A673 (cell line): ENCODE measurements at places on chromosomes 4 and X.
A peak's percentile ranks its signal among the peaks of the same experiment; 100 is the strongest.

GRCh38 chrX:48676893-48677270 is 6.7 kb upstream of the WAS start:
- DNase-seq: no peak

- no peak for DNase-seq
Measured at GRCh38 chr4:8725071-8725841, 132.7 kb downstream of the CPZ start.

DNA sequence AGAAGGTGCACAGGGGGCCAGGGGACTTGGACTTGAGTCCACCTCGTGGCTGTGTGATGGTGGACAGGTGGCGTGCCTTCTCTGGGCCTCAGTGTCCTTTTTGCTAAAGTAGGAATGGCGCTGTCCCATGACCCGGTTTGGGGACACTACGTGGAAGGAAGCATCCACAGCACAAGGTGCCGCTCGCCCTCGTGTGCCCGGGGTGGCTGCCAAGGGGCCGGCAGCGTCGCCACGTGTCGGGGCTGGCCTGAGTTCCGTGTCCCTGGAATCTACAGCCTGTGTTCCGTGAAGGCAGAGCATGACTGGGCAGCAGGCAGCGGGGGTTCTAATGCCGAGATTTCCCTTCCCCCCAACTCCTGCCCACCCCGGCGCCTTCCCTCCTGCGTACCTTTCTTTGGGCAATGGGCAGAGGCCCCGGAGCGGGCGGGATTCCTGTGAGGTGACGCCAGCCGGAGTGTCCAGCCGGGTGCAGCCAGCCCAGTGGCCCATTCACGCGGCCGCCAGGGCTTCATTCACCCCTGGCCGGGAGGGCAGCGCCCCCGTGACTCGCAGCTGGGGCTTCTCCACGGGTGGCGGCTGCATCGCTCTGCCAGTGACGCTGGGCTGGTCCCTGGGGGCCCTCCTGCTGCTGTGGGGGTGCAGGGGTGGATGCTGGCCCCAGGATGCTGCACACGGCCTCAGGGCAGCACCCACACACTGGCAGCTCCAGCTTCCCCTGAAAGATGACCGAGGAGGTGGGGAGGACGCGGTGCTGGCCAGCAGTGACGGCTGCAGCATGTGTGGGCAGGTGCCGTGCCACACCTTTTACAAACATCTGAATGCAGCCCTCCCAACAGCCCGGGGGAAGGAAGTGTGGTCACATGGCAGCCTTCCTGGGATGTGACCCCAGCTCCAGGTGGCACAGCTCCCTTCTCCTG is 21.2 kb downstream of the DOK7 start:
- DNase-seq: no peak

GRCh38 chr4:30721185-30722091 is 1.3 kb downstream of the PCDH7 start:
- peak; percentile 68 for DNase-seq

- no peak for DNase-seq
Measured at GRCh38 chrX:105647749-105648148, 174.6 kb upstream of the NRK start.

DNA sequence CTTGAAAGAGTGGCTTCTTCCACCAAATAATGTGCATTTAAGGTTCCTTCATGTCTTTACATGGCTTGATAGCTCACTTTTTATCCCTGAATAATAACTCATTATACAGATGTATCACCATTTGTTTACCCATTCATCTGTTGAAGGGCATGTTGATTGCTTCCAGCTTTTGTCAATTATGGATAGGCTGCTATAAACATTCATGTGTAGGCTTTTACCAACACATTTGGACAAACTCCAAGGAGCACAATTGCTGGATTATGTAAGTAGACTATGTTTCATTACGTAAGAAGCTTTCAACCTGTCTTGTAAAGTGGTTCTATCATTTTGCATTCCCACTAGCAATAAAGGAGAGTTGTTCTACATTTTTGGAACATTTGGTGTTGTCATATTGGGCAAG is 2637.0 kb downstream of the PCDH7 start:
- DNase-seq: peak; percentile 1

- DNase-seq: no peak
Measured at GRCh38 chrX:41982953-41983352, 59.6 kb upstream of the CASK start.

DNA sequence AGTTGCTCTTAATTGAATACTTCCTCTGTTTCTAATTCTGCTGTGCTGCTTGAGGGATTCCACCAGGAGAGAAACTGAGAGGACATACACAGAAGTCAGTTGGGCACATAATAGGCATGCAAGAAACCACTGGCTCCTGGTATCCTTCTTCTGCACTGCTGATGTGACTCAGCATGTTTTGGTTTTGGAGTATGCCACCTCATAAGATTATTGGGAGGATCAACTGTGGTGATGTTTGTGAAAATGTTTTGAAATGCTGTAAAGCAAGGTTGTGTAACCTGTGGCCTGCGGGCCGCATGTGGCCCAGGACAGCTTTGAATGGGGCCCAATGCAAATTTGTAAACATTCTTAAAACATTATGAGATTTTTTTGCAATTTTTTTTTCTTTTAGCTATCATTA is 119.6 kb downstream of the GATB start:
- no peak for DNase-seq

- no peak for DNase-seq
Measured at GRCh38 chr4:119679251-119679650, 50.6 kb upstream of the PDE5A start.

- DNase-seq: no peak
Measured at GRCh38 chr4:17024425-17024824, 126.0 kb upstream of the LDB2 start.

- DNase-seq: no peak
Measured at GRCh38 chrX:276581-277201, 4.5 kb upstream of the PLCXD1 start.

DNA sequence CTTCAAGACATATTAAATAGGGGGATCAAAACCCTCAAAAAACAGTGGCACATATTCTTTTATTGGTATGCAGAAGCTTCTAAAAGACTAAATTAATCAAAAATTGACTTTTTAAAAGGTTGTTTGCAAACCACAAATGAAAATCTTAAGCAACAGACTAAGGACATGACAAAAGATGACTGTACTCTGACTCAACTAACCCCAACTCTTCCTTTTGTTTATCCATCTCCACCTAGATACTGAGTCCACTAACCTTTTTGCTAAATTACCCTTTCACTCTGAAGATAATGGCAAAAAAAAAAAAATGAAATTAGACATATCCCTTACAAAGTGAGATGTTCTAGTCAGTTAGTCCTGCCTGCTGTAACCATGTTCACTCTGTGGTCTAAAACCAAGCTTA is 91.6 kb upstream of the NLRP2B start:
- DNase-seq: no peak

DNA sequence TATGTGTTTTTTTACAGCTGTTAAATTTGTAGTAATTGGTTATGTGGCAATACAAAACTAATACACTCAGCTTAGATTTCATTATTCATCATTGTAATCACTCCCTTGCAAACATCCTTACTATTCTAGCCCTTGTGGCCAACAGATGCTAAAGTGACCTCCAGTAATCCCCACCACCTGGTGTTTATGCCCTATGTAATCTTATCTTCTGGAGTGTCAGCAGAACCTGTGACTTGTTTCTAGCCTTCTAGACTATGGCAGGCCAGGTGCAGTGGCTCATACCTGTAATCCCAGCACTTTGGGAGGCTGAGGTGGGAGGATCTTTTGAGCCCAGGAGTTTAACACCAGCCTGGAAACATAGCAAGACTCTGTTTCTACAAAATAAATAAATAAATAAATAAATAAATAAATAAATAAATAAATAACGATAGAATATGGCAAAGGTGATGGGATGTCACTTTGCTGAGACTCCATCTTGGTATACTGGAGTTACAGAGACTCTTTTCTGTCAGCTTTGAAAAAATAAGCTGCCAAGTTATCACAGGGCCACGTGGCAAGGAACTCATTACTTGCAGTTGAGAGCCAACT is 12.3 kb upstream of the TSR2 start:
- no peak for DNase-seq

- no peak for DNase-seq
Measured at GRCh38 chr4:101458914-101459313, 111.6 kb upstream of the PPP3CA start.

GRCh38 chrX:82711457-82711856 is 796.6 kb upstream of the POU3F4 start:
- no peak for DNase-seq

DNA sequence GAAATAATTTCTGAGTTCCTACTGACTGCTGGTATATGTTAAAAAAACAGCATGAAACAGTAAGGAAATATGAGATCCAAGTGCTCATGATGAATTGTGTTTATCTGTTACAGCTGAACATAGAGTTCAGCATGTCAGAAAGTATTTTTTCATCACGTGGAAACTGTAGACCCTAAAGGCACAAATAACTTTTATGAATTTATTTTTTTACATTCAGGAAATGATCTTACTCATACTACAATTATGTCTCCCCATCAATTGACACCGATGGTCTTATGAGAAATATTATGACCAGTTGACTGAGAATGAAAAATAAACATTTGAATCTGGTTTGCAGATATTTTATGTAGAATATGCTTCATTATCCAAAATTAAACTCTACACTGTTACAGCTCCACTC is 283.1 kb upstream of the SPANXN4 start:
- DNase-seq: no peak

GRCh38 chr4:149029056-149029651 is 586.9 kb upstream of the NR3C2 start:
- no peak for DNase-seq

DNA sequence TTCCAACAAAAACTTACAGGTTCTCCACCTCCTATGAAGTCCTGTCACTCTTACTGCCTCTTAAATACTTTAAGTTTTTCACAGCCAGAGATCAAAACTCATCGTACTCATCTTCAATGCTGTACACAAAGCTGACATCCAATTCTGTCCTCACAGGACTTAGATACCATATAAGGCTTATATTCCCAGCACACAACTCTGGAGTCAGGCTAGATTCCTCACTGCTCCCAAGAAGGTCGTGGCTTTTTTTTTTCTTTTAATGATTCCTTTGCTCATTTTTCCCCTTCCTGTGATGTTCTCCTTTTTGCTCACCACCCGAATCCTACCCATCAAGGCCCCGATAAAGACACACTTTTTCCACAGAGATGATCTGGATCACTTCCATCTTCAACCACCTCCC is 914 bp downstream of the TRAPPC2 start:
- no peak for DNase-seq

DNA sequence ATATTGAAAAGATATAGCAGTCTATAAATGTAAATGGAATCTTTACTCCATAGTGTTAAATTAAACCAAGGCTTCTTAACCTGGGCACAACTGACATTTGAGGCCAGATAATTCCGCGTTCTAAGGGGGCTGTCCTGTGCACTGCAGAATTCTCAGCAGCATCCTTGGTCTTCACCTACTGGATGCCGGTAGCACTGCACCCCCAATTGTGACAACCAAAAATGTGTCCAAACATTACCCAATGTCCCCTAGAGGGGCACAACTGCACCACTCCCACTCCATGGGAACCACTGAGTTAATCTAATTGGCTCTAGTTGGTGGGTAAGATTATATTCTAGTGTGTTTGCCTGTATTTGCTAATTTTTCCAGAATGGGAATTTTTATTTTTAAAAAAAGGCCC is 16.6 kb downstream of the AP1S2 start:
- peak; percentile 58 for DNase-seq

DNA sequence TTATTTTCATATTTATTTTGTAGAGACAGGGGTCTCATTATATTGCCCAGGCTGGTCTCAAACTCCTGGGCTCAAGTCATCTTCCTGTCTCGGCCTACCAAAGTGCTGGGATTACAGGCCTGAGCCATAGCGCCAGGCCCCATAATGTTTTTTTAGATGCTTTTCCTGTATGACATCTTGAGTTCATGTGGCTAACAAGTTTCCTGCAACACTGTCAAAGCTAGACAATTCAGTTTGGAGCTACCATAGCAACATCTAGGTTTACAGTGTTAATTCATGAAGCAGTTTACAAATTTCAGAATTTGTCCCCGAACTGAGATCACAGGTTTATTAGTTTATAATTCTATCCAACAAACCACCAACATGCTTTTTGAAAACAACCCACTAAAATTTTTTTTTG is 6.4 kb upstream of the IL13RA2 start:
- DNase-seq: no peak

DNA sequence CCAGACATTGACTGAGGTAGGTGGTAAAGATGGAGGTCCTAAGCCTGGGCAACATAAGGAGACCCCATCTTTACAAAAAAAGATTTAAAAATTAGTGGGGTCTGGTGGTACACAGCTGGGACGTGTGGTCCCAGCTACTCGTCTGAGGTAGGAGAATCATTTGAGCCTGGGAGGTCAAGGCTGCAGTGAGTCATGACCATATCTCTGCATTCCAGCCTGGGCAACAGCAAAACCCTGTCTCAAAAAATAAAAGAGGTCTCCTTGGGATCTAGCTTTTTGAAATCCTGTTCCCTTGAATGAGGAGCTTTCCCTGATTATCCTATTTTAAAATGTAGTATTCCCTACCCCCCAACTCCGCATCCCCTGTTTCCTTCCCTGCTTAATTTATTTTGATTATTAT is 78.7 kb upstream of the OGT start:
- DNase-seq: no peak

DNA sequence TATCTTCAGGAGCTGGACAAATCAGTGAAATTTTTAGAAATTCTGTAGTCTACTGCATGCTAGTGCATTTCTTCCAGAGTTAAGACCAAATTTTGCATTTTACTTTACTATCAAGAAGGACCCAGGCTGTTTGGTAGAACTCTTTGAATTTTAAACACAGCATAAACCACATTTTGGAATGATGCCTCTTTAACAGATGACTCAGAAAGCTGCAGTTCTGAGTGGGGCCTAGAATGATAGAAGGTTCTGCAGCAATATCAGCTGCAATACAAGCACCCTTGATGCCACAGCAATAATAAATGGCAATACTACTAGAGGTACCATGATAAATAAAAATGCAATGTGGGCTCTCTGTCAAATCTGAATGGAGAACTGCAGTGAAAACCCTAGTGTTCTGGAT is 198.7 kb downstream of the TMA16 start:
- DNase-seq: no peak

GRCh38 chrX:38142610-38143009 is 78.1 kb downstream of the SRPX start:
- DNase-seq: no peak

GRCh38 chr4:14321723-14322122 is 680.6 kb upstream of the CPEB2 start:
- no peak for DNase-seq
